Motor neuron (in vitro differentiated cells): ENCODE measurements at places on chromosomes 1 and 21. TPM values are rescaled to one million over a fixed set of nuclear protein-coding genes. Genes with fewer than 3 reads are reported as not detected.
A peak's percentile ranks its signal among the peaks of the same experiment; 100 is the strongest.

CLCN6 gene
- total RNA-seq = 23.5 and 24.9 TPM in 2 replicates

DNA sequence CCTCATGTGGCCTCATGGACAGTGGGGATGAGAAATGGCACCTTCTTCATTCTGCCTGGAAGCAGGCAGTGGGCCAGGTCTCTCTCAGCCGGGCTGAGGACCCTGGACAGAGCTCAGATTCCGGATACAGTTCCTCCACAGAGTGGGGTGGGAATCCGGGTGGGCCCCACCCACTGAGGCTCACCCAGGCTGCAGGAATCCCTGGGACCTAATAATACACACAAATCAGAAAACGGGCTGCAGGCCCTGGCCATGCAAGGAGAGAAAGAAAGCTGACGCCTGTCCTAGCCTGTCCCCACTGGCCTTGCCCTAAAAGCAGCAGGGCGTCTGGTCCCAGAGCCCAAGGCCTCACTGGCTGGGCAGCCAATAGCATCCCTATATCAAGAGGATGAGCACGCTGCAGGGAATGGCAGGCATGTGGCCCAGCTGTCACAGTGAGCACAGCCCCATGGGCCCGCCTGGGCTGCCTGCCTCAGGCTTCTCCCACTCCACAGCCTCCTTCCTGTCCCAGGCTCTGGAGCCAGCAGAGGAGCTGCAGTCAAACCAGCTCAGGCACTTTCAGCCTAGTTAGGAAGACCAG is 25.3 kb downstream of the ACTA1 start:
- no peak for ATAC-seq

TEX38 gene
- 2.3 and 2.5 TPM in 2 replicates for total RNA-seq

DNA sequence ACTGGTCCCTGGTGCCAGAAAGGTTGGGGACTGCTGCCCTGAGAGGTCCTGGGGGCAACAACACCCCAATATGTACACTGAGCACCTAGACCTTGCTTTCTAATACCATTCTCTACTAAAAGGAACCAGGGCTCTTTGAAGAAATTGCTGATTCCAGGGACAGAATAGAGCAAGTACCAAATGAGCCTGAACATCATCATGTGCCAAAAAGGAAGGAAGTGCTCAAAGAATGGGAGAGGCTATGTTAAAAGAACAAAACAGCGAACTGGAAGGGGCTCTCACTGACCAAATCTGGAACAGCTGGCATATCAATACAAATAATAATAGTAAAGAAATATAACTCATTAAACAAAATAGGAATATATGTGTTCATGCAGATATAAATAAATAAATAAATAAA is 50.8 kb downstream of the PIK3R3 start:
- ATAC-seq = no peak

DNA sequence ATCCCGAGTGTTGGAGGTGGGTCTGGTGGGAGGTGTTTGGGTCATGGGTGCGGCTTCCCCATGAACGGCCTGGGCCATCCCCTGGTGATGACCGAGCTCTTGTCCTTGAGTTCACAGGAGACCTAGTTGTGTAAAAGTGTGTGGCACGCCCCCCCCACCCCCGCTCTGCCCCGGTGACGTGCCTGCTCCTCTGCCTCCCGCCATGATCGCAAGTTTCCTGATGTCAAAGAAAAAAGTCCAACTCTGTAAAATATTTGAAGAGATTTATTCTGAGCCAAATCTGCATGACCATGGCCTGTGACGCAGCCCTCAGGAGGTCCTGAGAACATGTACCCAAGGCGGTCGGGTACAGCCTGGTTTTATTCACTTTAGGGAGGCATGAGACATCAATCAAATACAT is 125.1 kb upstream of the COL6A1 start:
- ATAC-seq = peak; percentile 37

GRCh38 chr1:159940006-159940620 is 5.3 kb downstream of the IGSF9 start:
- ATAC-seq = no peak

DNA sequence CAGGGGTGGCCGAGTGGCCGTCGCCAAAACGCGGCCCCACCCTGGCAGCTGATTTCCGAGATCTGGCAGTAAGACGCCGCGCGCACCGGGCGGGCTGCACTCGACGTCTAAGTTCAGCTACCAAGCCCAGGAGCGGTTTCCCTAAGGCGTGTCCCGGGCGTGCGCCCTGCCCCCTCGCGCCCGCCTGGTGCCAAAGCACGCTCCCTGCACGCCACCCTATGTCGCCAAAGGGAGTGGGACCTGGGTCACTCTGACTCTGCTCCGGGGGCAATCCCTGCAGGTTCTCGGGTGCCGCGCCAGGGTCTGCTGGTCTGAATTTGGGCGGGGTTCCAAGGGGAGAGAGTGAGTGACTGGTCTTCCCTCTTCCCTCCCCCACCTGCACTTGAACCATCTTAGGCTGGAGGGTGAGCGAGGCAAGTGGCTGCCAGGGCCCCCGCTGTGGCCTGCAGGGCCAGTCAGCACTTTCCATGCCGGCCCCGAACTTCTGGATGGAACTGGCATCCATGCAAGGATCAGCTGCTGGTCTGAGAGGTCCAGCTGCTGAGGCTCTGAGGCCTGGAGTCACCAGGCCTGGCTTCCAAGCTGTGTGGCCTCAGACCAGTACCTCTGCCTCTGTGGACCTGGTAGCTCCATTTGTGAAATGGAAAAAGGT is at the start of gene LRRC38:
TSS of gene LRRC38 (minus strand) at position 109 of the 652 bp plus-strand sequence. CDS start 410 bp downstream, outside the sequence.
- ATAC-seq = no peak

CRABP2 gene
- 306 and 310 TPM in 2 replicates for total RNA-seq

DNA sequence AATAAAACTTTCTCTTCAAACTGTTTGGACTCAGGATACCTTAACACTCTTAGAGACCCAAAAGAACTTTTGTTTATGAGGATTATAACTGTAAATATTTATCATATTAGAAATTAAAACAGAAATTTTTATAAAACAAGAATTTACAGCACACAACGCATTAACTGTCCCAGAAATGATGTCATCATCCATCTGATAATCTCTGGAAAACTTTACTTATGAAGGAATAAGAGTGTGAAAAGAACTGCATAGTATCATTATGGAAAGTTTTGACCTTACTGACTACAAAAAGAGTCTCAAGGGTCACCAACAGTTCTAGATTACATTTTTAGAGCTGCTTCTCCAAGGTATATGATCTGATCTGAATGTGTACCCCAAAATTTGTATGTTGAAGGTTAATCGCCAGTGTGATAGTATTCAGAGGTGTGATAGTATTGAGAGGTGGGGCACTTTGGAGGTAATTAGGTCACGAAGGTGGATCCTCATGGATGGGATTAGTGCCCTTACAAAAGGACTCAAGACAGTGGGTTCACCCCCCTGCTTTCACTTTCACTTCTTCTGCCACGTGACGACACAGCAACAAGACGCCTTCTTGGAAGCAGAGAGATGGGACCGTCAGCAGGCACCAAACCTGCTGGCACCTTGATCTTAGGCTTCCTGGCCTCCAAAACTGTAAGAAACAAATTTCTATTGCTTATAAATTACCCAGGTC is 95.7 kb upstream of the NR5A2 start:
- ATAC-seq = no peak

GPR157 gene
- total RNA-seq = 1.5 and 1.6 TPM in 2 replicates

- no peak for ATAC-seq
These were observed 16.9 kb upstream of the DSCAM start for GRCh38 chr21:40863839-40864238.
